ENCODE measurements at places on chromosomes 7 and 10.

DNA sequence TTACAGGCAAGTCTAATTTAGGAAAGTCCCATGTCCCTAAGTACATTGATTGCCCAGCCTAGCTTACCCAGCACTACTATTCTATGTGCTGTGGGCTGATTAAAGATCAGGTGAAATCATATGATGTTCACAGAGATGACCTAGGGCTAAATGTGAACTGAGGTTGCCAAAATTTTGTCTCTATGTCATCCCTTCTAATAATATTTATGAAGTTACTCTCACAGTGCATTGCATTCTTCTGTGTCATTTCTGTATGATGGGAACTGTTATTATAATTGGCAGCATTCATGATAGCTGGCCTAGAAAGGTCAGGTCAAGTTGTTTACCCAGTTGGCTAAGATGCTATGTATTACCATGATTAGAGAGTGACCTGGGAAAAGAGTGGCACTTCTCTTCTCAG lies 2.8 kb upstream of the PDK4 start:
- no peak for DNase-seq

GRCh38 chr7:101538596-101539459 lies 90.3 kb downstream of the MYL10 start:
- DNase-seq = no peak

DNA sequence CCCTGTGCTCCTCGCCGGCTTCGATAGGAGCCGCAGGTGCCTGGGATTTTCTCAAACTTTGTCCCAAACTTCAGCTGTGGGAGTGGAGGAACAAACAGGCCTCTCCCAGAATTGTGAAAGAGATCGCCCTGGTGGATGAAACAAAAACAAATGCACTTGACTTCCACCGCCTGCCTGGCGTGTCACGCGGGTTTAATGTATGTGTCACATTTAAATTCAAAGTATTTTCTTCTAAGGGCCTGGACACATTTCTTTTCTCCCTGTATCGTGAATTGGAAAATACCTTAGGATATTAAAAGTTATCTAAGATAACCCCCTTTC lies 694 bp upstream of the WASL start:
- no peak for DNase-seq

DNA sequence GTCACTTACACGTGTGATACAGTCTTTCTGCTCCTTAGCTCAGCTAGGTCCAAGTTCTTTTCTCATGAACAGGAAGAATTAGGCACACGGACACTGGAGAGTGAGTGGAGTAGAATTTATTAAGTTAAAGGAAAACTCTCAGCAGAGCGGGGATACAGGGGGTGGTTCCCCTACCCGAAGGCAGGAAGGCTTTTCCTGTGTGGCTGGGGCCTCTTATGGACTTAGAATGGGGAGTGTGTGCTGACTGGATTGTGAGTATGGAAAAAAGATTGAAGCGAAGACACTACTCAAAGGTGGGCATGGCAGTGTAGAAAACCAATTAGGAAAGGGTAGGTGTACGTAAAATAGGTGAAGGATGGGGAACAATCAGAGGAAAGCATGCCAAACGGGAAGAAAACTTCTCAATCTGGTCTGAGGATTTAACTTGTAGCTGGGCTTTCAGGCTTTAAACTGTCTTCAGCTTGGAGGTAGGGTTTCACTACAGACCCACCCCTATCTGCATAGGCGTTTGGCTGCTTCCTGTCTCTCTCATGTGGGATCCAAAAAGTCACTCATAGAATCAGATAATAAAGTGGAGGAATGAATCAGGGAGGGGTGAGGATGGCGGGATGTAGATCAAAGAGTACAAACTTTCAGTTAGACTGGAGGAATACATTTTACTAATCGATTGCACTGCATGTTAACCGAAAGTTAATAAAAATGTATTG lies 104.2 kb downstream of the ANKRD7 start:
- no peak for DNase-seq

GRCh38 chr10:112797855-112798254 lies 152.2 kb upstream of the TCF7L2 start:
- no peak for DNase-seq

DNA sequence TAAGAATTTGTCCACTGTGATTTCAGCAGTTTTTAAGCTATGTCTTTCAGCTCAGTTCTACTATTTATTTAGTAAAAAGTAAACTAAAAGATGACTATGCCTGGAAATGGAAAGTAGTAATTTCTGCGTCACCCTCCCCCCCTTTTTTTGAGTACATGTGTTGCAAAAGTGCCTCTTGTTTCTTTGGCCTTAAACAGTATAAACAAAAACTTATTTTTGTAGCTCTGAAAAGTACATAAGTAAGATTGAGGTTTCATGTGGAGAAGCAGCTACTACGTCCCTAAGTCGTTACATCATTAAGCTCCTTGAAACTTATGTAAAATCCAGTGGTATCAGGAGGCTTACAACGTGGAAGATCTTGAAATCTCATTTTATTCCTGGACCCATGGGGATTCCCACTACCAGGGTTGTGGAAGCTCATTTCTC lies 46.3 kb upstream of the HBP1 start:
- DNase-seq = no peak

GRCh38 chr7:22357311-22358175 lies 589 bp upstream of the RAPGEF5 start:
- no peak for DNase-seq

DNA sequence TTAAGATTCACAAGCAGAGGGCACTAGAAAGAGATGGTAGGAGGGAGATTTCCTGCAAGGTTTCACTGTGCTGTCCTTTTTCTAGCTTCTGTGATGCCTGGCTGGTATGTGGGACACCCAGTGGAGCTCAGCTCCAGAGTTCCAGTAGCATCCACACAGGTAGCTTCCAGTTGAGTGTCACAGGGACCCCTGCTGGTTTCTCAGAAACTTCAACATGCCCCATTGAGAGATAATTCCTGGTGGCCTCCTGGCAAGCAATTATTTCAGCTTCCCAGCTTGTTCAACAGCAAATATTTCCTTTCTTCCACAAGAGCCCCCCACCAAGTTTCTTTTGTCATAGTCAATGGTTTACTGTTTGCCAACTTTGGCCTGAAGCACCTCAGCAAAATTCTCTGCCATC lies 858.7 kb downstream of the REEP3 start:
- DNase-seq = no peak

DNA sequence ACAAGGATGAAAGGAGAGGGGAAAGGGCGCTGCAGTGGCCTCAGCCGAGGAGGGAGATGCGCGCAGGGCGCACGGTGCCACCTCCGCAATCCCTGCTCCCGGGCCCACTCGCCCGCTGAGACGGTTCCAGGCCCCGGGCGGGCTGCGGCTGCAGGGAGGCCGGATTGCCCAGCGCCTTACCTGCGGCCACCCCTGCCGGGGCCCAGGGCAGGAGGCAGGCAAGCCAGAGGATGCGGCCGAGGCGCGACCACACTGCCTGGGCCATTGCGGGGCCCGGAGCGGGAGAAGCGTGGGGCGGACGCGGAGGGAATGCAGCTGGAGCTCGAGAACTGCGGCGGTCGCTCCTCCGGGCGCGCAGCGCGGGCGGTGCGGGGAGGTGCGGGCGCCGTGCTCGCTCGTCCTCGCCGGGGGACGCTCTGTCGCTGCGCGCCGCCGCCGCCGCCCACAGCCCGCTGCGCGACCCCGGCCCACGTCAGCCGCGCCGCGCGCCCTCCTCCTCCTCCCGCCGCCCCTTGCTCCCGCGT lies at the start of gene TMEM130:
Gene TMEM130 (minus strand): TSS at position 418 of the 524 bp plus-strand sequence. CDS start 153 bp downstream, at position 265.
- no peak for DNase-seq

DNA sequence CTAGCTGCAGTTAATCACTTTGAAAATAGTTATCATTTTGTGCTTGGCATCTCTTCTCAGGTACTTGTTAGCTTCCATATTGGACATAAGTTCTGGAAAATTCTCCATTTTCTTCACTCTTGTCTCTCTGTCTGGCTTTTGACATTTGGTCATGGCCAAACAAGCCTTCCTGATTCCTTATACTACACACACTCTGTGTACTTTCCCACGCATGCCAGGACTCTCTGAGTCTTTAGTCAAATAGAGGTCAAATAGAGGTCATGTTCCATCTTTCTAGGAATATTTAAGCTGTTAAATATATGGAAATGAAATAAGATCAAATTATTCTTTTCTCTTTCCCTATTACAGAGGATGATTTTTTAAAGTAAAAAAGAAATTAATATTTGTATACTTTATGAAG lies 235.5 kb upstream of the PLXDC2 start:
- no peak for DNase-seq

DNA sequence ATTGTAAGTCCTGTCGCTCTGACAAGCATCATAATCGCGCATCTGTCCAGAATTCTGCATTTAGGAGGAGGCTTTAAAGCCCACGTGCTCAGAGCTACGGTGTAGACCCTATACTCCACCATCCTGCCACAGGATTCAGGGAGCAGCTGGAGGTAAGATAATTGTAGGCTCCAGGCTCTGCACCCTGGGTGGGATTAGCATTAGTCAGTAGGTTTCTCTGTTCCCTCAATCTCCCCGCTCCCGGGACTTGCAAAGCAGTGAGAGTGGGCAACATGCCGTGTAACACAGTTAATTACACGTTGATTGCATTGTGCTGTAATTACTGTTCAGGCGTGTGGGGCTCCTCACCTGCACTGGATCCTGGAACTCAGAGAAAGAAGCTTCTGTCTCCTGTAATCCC lies 89.3 kb upstream of the CUX1 start:
- no peak for DNase-seq

GRCh38 chr7:157876469-157877285 lies 539.9 kb downstream of the DNAJB6 start:
- DNase-seq = no peak

DNA sequence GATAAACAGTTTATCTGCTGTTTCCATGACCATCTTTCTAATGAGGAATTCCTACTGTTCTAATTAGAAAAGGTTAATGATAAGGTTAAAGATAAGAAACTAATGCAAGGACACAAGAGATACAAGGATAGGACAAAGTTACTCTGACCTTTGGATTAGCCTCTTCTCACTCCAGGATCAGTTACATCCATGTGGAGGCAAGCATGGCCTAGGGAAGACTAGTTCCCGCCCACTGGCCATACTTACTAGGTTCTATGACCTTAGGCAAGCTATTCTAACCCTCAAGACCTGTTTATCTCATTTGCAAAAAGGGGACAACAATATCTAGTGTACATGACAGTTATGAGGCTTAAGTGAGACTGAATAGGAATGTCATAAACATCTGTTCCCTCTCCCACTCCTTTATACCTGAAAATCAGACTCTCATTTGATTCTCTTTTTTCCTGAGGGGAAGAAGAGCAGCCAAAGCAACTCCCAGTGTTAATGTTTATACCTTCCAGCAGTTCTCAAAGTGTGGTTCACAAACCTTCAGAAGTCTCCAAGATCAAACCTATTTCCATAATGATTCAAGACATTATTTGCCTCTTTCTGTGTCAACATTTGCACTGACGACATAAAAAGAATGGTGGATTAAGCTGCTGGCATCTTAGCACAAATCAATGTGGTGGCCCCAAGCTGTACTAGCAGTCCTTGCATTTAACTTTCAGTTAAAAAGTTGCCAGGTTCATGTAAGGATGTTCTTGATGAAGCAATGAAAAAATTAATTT lies 72.0 kb downstream of the SRPK2 start:
- DNase-seq = no peak

- DNase-seq = no peak
Observed at GRCh38 chr7:153381275-153382040, 621.9 kb downstream of the ACTR3B start.

DNA sequence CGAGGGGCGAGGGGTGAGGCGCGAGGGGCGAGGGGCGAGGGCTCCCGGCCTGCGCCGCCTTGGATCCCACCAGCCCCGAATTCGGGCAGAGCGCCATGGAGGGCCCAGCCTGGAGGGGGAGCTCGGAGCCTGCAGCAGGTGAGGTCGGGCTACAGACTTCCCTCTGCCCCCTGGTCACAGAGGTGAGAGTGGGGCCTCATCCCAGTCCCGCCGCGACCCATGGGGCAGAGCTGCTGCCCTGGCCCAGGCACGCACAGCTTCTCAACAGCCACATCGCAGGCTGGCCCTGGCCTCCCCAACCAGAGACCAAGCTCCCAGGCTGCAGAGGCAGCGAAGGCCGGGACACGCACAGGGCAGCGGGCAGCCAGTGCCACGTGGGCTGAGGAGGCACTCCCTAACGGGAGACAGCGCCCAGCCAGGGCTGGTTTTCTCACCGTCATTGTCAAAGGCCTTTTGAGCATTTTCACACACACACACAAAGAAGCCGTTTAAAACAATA lies 191.8 kb downstream of the PTPRN2 start:
- no peak for DNase-seq

- DNase-seq = no peak
Observed at GRCh38 chr7:75599244-75599781, 107.2 kb downstream of the SPDYE5 start.

GRCh38 chr10:130933008-130933390 lies 378.5 kb downstream of the TCERG1L start:
- DNase-seq = no peak

DNA sequence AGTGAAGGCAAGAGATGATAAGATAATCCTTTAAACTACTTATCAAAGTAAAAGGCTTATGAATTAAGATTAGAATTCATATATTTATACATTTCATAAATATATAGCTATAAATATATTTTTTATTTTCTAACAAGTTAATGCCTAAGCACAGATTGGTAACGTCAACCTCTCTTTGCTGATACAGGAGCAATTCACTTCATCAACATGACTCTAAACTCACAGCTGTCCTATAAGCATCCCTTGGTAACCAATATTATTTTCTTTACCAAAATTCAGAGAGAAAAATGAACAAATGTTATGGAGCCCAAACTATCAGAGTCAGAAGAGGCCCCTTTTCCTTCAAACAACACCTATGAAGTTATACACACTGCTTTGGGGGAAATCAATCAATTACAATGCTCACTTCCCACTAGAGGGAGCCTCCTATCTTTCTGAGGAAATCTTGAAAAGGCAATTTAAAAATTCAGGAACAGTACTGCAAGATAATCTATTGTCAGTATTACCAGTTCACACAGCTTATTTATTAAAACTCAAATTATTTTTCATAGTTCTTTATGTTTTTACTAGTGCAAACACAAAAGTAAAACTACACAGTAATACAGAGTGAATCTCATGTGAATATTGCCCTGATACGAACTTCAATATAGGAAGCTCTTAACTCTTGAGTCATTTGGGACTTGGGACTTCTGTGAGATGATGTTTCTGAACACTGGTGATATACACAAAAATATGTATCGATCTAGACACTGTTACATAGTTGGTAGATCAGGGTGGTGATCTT lies 51.0 kb upstream of the NOBOX start:
- no peak for DNase-seq

Measured in GOT3 (cell line).